Dermis microvascular lymphatic vessel endothelial cell (primary cell): ENCODE measurements at places on chromosomes 1 and 21. TPM values are rescaled to one million over a fixed set of nuclear protein-coding genes. Genes with fewer than 3 reads are reported as not detected.

- no peak for DNase-seq
These were observed 182.0 kb upstream of the RUNX1 start for GRCh38 chr21:35231090-35231489.

DNA sequence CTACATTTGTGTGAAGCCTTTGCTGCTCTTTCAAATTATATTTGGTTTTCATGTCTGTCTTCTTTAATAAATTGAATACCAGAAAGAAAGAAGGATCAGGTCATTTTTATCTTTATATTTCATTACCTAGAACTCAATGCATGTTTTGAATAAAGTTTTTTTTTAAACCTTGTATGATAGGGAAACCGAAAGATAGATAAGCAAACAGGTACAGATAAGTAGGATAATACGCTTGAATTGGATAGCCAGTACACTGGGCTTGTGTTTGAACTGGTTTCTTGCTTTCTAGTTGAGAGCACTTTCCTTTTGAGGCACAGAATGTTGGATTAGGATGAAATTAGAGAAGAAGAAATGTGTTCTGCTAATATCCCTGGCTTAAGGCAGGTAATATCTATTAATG lies 46.9 kb downstream of the PKN2 start:
- DNase-seq, result no peak

- DNase-seq, result no peak
These were observed 10.5 kb upstream of the KDF1 start for GRCh38 chr1:26970810-26971209.

DNA sequence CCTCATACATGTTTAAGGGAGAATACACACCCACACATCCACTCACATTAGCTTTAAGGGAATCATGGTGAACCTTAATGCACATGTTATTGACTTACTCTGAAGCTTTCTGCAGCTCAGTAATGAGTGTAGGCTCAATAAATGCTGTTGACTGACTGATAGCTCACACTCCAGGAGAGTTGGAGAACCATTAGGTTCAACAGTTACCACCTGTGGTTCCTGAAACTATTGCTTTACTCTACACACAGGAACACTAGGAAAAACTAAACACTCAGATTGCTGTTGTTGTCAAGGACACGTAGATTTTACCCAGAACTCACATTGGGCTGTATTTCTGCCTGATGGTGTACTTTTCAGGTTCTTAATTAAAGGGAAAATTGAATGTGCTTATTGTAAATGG lies 37.3 kb downstream of the ZC3H11B start:
- no peak for DNase-seq

DNA sequence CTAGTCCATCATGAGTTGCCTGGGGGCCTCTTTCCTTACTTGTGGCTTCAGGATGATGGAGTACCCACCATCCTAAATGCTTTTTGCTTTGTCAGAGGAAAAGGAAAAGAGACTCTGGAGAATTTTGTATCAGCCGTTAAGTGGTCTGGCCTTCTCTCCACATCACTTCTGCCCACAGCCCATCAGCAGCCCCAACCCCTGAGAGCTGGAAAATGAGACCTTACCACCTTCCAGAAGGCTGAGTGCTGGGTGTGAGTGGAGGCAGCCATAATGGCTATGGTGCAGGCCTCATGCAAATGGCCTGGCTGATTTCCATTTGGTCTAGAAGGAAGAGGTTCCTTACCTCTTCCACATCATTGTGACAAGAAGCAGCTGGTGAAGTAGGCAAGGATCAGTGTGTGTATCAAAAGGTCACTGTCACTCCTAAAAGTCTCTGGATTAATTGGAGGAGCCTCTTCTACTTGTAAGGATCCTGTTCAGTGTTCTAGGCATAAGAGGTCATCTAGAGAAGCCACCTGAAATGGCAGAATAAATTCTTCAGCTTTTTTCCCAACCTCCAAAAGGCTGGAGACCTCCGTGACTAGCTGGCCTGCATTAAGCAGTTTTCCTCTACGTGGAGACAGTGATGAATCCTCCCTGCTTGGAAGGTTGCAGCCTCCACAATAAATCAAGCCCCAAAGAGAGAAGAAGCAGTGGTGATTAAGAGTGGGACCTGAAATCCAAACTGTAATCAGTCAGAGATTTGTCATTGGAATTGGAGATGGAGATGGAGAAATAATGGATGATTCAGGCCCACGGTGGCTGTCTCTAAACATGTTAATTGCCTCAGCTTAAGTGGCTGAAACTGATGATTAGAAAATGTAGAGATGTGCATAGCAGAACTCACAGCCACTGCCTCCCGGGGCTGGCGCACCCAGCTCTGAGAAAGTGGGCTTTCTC lies 111.5 kb downstream of the CNIH3 start:
- DNase-seq, result no peak

DNA sequence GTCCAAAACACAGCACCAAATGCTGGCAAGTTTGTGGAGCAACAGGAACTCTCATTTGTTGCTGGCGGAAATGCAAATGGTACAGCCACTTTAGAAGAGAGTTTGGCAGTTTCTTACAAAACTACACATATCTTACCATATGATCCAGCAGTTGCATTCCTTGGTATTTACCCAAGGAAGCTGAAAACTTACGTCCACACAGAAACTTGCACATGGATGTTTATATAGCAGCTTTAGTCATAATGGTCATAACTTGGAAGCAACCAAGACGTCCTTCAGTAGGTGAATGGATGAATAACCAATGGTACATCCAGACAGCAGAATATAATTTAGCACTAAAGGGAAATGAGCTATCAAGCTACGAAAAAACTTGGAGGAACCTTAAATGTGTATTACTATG lies 66.4 kb downstream of the MARK1 start:
- DNase-seq, result no peak

DNA sequence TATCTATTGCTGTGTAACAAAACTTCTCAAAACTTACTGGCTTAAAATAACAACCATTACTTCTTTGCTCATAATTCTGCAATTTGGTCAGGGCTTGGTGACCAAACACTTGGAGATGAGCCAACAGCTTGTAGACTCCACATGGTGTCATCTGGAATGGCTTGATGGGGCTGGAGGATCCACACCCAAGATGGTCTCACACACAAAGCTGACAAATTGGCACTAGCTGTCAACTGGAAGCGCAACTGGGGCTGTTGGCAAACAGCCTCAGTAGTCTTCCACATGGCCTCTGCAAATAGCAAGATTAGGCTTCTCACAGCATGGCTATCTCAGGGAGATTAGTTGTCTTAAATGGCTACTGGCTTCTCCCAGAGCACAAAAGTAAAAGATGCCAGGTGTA lies 27.1 kb upstream of the MTF2 start:
- no peak for DNase-seq

- DNase-seq, result no peak
These were observed 455.2 kb upstream of the RUNX1 start for GRCh38 chr21:35504277-35504676.

DNA sequence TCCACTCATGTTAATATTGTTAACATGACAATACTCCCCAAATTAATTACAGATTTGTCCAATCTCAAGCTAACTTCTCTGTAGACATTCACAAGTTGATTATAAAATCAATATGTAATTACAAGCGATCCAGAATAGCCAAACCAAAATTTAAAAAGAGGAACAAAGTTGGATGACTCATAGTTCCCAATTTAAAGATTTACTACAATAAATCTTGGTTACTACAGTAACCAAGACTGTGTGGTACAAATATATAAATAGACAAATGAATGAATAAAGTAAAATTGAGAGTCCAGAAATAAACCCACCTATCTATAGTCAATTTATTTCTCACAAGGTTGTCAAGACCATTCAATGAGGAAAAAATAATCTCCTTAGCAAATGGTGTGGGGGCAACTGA lies 7.1 kb upstream of the KRTAP10-4 start:
- DNase-seq, result no peak

- DNase-seq, result no peak
These were observed 151.1 kb upstream of the C8B start for GRCh38 chr1:57116871-57117270.

DNA sequence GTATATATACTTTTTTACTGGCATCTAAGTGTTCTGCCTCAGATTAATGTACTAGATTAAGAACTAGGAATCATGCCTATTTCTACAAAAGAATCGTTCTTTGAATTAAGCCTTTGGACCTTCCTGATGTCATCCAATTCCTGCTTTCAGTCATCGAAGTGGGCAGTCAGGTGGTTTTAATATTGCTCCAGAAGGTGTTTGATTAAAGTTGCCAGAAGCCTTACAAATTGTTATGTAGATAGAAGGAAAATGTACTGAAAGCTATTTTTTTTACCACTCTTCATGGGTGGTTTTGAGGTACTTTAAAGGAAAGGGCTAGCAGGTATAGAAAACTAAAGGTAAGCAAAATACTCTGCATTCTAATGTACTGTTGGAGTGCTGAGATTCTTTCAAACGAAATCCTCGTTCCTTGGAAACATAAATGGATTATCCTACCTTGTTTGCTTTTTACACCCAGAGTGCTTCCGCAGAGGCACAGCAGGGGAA lies 716 bp downstream of the CTBS start:
- no peak for DNase-seq

DNA sequence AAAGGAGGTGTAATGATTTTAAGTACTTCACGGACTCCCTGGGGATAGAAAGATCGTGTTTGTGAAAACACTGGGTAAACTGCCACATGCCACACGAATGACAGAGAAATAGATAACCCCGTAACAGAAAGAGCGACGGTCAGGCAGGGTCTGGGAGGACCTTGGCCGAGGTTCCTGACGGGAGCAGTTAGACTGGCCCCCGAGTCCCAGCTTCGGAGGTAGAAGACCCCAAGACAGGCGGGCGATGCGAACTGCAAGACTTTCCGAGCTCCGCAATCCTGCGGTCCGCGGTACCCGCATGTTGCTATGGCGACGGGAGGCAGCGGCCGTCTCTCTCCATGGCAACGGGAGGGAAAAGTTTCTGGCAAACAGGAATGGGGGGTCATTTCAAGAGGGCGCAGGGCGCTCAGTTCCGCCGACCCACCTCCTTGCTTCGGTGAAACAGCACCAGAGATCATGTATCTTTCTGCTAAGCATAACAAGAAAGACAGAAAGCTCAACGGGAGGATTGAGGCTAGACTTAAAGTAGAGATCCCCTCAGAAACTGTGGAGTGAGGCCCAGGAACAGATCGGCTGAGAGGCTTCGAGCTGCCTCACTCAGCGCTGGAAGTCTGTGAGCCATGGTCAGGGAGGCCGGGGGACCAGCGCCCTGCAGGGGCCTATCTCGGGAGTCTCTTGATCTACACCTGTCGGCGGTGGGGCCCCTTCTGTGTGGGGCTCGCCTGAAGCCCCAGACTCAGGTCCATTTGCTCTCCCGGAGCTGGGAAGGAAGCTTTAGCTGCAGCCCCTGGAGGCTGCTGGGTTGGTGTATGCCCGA lies 685 bp upstream of the SYT6 start:
- DNase-seq, result no peak

DNA sequence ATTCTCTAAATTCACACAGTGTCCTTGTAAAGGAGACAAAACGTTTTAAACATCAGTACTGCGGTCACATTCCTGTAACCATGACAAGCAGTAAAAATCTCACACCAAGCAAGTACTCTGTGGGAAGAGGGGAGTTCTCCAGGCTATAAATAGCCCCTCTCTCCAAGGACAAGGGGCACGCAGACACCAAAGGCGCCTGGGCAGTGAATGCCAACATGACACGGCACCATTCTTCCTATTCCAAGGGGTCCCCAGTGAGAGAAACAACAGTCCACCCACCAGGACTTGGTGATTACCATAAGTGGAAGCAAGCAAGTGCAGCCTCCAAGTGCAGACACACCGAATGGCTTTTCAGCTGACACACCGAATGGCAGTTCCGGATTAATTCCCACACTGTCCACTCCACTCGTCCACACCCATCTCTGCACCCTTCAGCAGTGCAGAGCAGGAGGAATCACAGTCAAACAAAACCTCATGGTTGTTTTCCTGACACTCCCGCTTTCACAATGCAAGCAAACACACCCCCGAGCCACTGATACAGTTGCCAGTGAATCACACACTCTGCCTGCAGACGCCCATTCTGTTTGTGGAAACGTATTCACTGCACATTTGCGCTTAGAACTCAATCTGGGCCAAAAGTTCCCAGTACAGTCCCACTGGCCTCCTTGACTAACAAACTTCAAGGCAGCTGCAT lies 1.8 kb downstream of the PTTG1IP start:
- DNase-seq, result no peak

- no peak for DNase-seq
These were observed 158.8 kb upstream of the DUSP10 start for GRCh38 chr1:221900678-221901077.

- no peak for DNase-seq
These were observed 2.4 kb downstream of the KRTAP10-2 start for GRCh38 chr21:44548922-44549321.

WNT3A gene
- total RNA-seq, result not detected in 2 replicates

TLCD4 gene
- under 0.01 TPM in 2 replicates for total RNA-seq

C1orf185 gene
- total RNA-seq, result not detected in 2 replicates

SYTL1 gene
- under 0.01 and 0.13 TPM in 2 replicates for total RNA-seq

DHRS3 gene
- total RNA-seq, result 64.1 and 75.4 TPM in 2 replicates

TMEM53 gene
- 4.0 and 4.7 TPM in 2 replicates for total RNA-seq

MEAF6 gene
- 34.1 and 39.4 TPM in 2 replicates for total RNA-seq

CMPK1 gene
- 74.8 and 75.7 TPM in 2 replicates for total RNA-seq

C1orf146 gene
- not detected in 2 replicates for total RNA-seq
